CD4-positive, alpha-beta T cell treated with Interleukin-17A for 1 hour (primary cell): ENCODE measurements at places on chromosomes 3 and 15.
A peak's percentile ranks its signal among the peaks of the same experiment; 100 is the strongest.

DNA sequence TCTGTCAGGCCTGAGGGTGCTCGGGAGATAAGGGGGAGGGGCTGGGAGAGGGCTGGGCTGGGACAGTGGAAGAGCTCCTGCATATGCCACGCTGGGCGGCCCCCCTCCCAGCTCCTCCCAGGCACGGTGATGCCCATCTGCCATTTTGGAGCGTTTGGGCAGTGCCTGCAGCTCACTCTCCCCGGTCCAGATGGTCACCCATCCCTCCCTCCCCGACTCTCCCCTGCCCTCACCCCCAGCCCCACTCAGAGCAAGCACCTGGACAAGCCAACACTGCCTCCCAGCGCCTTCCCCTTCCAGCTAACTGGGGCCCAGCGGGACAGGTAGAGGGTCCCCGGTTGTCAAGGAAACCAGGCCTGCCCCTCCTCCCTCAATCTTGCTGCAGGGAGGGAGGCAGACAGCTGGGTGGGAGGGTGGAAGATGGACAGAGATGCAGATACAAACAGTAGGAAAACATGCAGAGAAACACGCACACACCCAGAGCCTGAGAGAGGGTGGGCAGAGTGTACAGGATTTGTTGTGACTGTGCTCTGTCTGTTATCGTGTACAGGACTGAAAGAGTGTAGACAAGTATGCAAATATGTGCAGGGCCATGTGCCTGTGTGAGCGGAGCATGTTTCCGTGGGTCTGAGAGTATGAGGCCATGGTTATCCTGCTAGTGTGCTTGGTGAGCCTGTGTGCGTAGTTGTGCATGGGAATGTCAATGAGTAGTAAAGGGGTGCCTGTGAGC, 17.5 kb upstream of the CORO2B start:
- no peak for DNase-seq

DNA sequence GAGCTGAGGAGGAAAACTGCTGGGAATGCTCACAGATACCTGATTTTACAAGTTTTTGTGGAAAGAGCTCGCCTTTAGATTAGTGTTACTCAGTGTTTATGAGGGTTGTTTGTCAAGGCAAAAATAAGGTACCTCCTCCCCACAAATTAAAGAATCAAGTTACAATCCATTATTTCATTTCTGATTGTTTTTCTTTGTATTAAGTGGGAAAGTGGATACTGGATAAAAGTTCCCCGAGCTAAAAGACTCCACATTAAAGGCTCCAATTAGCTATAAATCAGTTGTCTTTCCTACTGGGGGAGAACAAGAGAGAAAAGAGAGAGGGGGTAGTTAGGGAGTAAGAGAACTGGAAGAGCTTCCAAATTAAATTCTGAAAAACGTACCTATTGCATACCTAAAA, 1.9 kb downstream of the ALDH1A2 start:
- no peak for DNase-seq

DNA sequence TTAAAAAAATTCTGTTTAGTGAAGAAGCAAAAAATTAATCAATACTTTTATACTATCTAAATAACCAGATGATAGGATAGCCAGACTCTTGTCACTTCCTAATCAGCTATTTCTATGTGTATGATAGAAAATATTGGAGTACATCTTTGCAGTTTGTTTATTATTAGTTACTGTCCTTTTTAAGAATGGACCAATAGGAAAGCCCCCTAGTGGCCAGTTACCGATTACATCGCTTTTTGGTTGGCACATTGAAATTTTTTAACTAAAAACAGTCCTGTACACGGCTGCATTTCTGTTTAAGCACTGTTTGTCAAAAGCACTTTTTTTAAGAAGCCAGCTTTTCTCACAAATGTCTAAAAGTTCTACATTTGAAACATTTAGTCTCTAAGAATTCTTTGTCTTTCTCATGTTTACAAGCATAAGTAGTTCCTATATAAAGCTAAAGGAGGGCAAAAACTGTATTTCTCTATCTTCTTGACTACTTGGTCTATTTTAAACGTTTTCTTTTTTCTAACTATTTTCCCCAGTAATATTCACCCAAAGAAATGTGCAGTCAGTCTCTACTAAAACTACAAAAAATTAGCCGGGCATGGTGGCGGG, 253.2 kb upstream of the LRTM1 start:
- no peak for DNase-seq

GRCh38 chr3:150385296-150386242, 22.5 kb upstream of the TSC22D2 start:
- DNase-seq: peak; percentile 43

GRCh38 chr3:98612996-98613517, 19.6 kb upstream of the CPOX start:
- no peak for DNase-seq

DNA sequence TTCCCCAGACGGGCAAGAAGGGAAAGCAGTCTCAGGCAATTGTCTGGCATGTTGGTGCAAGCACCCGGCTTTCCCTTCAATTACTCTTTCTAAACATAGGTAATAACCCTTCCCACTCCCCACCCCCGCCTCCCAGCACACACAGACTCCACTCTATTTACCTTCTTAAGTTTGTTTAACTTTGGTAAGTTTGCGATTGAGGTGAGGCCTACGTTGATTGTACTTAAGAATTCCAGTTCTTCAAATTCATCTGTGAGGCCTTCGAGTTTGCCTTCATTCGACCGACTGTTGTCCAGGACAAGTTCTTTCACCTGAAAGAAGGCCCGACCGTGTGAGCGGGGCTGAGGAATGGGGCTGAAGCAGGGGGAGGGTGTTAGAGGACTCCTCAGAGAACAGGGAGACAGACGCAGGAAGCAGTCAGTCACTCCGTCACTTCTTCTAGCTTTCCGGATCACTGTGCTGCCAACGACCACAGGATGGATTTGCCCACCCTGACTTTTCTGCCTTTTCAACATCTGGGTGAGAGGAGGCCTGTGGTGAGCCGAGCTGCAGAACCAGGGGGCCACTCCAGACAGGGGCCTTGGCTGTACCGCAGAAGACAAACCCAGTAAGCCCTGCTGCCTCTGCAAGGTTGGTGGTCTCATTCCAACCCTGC, 33.0 kb downstream of the ANP32A start:
- DNase-seq: no peak

GRCh38 chr15:71712182-71712581, 98.2 kb upstream of the NR2E3 start:
- DNase-seq: no peak

DNA sequence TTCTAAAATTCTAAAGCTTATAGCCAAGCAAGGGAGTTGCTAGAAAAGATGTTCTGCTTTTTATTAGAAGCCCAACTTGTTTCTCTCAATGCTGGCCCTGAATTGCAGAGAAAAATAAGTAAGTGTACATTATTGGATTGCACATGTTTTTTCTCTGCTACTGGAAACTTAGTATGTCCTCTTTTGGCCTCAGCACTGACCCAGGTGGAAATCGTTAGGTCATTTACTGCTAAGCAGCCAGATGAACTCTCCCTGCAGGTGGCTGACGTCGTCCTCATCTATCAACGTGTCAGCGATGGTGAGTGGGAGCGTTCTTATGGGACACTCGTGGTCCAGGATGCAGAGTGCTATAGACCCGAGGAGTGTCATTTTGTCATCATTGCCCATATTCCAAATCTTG, 69.8 kb downstream of the DHX36 start:
- DNase-seq: no peak

DNA sequence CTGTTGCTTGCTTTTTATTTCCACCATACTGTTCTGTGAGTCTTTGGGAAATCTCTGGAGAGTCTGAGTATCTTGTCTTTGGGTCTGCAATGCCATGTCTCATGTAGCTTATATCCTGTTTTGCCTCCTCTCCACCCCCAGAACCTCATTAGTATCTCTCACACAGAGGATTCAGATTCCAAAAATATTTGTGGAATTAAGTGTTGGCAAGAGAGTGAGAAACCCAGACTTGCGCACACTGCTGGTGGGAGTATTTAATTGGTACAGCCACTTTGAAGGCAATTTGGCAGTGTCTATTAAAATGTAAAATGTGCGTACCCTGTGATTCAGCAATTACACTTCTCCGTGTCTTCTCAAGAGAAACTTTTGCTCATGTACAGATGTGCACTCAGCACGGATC, 68.6 kb downstream of the ZNF621 start:
- no peak for DNase-seq

- no peak for DNase-seq
Observed at GRCh38 chr3:157515398-157515797, 12.2 kb upstream of the VEPH1 start.
